Smooth muscle cell of bladder (primary cell): ENCODE measurements at places on chromosomes 7 and 10. TPM values are rescaled to one million over a fixed set of nuclear protein-coding genes. Genes with fewer than 3 reads are reported as not detected.

Gene LRRD1
- total RNA-seq, result 0.14 TPM in 1 of 2 replicates, not detected in the other

Gene CDC14C
- total RNA-seq, result not detected in 2 replicates

Gene LHFPL3
- total RNA-seq, result not detected in 2 replicates

Gene UBN2
- total RNA-seq, result 3.4 and 4.1 TPM in 2 replicates

Gene PDE6C
- total RNA-seq, result not detected in 2 replicates

Gene FAM25G
- total RNA-seq, result not detected in 2 replicates

Gene OPN1SW
- total RNA-seq, result not detected in 2 replicates

Gene NPC1L1
- 0.09 and 0.14 TPM in 2 replicates for total RNA-seq

Gene TRIM4
- 24.5 and 34.3 TPM in 2 replicates for total RNA-seq

Gene OR13A1
- total RNA-seq, result not detected in 2 replicates

Gene CCZ1
- total RNA-seq, result 22.9 and 24.7 TPM in 2 replicates
